DMS153 (cell line): ENCODE measurements at places on chromosomes 2 and 18.

DNA sequence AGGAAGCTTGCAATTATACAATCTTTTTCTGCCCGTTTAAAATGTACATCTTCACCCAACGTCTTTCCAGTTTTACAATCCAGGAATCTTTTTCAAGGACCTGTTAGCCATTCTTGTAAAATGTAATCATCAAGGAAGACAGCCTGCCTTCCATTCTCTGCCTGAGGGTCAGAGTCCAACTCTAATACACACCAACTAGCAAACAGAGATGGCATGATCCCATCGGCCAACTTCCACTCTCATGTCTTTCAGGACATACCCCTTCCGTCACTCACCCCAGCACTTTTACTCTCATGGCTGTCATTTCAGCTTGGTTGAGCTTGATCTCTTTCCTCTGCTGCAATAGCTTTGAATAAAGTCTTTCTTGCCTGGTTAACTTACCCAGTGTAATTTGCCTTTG lies 172.5 kb upstream of the NETO1 start:
- DNase-seq, result no peak

DNA sequence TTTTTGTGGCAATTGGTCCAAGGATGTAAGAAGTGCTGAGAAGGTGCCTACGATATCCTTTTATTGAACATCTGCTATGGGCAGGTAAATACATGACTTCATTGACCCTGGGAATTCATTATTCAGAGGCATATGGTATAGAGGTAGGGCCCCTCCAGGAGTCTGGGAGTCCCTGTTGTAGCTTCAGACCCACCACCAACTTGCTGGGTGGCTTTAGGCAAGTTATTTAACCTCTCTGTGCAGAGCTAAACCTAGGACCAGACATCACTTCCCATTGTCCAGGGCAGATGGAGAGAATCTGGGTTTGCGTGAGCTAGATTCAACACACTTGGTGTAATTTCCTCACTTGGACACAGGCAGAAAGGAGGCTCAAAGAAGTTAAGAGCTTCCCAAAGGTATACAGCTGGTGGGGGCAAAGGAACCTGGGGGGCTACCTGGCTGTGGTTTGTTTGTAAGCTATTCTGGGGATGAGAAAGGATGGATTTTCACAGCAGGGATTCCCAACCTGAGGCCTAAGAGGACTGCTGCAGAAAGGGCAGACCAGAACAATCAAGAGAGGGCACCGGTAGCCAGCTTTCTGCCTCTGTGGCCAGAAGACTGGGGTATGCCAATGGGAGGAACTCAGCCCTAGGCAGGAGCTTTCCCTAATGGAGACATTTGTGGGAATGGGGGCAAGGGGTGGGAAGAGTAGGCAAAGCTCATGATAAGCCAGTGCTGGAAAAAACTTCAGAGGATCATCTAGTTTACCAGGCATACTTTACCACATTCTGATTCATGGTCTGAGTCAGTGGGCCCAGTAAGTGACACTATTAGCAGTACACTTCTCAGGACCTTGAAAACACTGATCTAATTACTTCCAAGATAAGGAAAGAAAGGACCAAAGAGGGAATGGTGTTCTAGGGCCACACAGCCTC lies 102.7 kb upstream of the SMAD2 start:
- DNase-seq, result no peak

GRCh38 chr18:49907346-49907929 lies 94.1 kb upstream of the ACAA2 start:
- DNase-seq, result no peak

DNA sequence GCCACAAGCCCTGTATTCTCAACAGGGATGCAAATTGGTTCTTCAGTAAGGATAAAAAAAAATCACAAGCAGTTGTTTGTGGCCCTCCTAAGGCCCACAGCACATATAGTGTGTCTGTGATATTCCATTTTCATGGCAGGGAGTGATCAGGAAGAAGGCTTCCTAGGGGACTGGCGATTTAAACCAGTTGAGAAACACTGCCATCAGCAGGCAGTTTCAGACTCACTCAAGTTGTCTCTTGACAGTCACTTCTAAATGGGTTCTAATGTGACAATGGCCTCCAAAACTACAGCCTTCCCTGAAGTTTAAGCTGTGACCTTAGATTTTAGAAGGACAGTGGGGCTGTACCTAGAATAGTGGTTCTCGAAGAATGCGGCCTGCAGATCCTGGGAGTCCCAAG lies 6.0 kb downstream of the CIAO1 start:
- no peak for DNase-seq

DNA sequence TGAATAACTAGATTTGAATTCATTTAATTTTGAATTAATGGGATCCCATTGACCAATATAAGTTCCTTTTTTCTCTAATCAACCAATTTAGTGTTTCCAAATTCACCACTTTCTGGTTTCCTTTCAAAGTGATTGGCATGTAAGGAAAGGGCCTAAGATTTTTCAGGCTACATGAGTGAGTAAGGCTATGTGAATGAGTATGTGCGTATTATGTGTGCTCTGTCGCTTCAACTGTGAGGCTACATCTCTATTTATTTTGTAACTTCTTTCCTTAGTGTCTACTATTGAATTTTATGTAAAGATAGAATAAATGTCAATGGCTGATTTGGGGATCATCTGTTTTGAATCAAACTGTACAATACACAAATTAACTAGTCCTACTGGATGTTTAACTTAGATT lies 110.6 kb downstream of the ABCA12 start:
- DNase-seq, result no peak

GRCh38 chr2:171247741-171248662 lies 87.3 kb upstream of the TLK1 start:
- DNase-seq, result no peak

DNA sequence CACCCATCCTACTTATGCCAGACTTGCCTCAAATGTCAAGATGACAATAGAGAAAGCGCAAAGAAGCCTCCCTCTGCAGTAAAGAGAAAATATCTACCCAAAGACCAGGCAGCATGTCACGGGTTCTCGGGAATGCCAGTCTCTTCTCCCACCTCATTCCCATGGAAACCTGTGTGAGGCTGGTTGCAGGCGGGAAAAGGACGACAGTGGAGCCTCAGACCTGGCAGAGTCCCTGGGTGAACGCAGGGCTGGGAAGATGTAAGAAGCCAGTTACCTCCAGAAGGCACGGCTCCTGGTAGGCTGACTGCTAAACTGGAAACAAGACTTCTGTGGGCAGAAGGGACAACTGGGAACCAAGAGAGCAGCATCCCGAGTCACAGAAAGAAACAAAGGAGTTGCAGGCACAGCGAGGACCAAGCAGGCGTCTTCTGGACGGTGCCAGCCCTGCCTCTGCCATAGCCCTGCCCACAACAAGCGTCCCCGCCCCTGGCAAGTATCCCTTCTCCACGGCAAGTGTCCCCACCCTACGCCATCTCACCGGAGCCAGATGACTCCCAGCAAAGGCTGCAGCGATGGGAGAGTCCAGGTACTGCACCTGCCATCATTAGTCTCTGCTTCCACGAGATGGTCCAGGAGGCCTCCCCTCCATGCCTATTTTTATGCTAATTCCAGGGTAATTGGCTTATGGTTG lies 440.8 kb upstream of the MYT1L start:
- no peak for DNase-seq

DNA sequence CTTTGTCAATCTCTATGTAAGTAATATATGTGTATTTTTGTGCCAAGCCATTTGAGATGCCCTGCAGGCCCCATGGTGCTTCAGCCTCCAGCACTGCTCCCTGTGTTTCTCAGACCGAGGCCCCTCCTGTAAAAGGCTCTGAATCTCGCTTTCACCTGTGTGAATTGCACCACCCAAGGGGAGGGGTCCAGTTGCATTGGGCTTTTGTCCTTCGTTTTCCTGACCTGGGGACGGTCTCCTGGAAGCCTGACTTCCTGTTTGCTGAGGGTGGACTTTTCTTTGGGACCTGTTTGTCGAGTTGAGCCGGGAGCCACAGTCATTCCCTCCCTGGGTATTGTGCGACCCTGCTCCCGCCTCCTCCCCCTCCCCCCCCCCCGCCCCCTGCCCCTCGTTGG lies 48.9 kb downstream of the AGAP1 start:
- peak; percentile 89 for DNase-seq

DNA sequence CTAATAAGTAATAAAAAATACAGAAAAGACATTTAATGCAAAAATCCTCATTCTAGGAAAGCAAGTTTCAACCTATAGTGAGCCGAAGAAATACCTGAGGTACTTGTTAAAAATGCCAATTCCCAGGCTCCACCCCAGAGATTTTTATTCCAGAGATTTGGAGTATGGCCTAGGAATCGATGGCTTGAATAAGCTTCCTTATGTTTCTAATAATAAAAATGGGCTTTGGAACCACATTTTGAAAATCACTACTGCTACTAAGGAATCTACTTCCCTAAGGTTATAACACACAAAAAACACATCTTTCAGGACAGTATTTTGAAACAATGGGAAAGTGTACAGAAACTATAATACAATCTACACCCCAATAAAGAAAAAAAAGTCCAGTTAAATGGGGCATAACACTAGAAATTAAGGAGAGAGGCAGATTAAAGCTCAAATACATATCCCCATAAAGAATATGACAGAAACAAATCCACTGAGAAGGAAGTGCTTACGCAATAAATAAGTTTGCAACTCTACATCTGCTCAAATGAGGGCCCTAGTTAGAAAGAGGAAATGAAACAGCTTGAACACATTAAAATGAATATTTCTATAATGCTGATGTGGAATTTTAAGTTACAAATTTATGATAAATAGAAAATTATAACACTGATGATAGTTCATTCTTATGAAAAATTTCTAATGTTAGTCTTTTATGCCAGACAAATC lies 103.7 kb downstream of the EPB41L3 start:
- DNase-seq, result no peak

- no peak for DNase-seq
These were observed 200.1 kb downstream of the BCL11A start for GRCh38 chr2:60353406-60353800.

- DNase-seq, result no peak
These were observed 215.0 kb downstream of the THSD7B start for GRCh38 chr2:136980303-136980702.

- DNase-seq, result no peak
These were observed 70.0 kb downstream of the MBP start for GRCh38 chr18:77062518-77063003.

DNA sequence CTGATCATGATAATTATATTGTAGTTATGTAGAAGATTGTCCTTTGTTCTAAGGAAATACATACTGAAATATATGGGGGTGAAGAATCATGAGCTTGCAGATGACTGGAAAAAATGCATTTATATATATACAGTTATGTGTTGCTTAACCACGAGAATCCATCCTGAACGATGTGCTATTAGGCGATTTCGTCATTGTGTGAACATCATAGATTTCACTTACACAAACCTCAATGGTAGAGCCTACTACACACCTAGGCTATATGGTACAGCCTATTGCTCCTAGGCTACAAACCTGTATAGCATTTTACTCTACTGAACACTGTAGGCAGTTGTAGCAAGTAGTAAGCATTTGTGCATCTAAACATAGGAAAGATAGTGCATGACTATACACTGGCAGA lies 2.6 kb upstream of the ACAA2 start:
- no peak for DNase-seq

DNA sequence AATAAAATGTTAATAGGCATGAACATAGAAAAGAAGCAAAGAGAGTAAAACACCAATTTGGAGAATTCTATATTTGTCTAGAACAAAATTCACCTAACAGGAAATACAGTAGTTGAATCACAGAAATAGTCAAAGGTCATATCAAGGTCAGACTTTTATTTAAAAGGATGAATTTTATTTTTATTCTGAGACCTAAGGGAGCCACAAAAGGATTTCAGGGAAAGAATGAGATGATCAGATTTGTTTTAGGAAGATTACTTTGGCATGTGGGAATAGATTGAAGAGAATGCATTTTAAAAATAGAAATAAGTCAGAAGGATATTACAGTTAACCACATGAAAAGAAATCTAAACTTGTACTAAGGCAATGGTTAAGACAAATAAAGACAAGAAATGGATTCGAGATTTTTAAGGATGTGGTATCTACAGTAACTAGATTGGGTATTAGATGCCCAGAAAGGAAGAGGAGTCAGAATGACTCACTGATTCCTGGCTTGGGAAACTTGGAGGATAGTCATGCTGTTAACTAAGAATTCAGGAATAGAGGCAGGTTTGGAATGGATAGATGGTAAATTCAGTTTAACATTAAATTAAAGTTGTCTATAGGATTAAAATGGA lies 56.0 kb downstream of the METTL4 start:
- DNase-seq, result no peak

DNA sequence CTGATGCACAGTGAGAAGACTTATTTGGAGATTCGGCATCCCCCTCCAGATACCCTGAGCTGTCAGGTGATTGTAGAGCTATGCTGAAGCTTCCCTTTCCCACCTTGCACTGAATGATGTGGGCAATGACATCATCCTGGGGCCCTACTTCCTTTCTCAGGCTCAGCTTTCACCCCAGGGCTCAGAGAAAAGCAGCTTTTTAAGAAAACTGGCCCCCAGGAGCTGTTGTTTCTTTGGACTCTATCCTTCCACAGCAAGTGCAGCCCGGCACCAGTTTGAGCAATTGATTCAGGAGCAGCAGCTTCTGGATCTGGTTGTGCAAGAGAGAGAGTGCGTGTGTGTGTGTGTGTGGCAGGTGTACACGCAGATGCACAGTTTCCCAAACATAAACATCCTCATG lies 251.3 kb downstream of the ANAPC1 start:
- no peak for DNase-seq

GRCh38 chr2:128661311-128661710 lies 342.6 kb upstream of the HS6ST1 start:
- DNase-seq, result no peak

DNA sequence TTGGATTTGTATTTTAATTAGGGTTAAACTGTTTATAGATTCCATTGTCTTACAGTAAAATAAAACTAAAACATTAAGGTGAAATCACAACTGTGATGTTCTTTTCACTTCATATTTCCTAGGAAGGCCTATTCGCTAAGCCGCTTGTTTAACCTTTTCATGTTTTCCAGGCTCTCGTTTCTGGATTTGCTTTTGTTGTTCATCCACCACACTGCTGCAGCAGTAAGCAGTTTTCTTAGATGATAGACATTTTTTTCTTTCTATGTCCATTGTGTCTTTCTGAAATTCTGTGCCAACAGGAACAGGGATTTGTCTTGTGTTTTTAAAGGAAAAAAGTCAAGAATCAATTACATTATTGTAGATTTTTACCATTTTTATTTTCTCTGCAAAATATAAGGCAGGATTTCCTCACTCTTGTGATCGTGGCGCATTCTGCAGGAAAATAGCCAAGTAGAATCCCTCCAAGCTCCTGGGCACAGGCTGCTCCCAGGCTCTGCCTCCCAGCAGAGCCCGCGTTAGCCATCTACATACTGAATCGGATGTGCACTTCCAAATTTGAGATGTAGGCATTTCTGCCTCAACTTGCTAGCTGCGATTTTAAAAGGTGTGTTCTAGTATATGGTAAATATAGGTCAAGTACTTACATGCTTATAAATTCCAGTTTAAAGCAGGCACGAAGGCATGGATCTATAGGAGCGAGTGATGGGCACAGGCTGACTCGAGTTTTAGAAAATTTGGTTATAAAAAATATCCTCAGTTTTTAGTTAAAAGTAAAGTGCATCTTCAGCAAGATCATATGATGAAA lies 10.2 kb downstream of the TSHZ1 start:
- no peak for DNase-seq

GRCh38 chr2:3596901-3597417 lies 2.0 kb downstream of the COLEC11 start:
- DNase-seq, result no peak

- peak; percentile 39 for DNase-seq
These were observed 47.5 kb upstream of the TXNDC2 start for GRCh38 chr18:9838144-9838877.

- DNase-seq, result no peak
These were observed 100.2 kb downstream of the ANKRD44 start for GRCh38 chr2:197210430-197210829.
